ENCODE measurements at places on chromosomes 7 and 10.

GRCh38 chr10:8149991-8150390 is 95.5 kb downstream of the GATA3 start:
- no peak for DNase-seq

- no peak for DNase-seq
These were observed 13.3 kb downstream of the DIP2C start for GRCh38 chr10:676178-676577.

DNA sequence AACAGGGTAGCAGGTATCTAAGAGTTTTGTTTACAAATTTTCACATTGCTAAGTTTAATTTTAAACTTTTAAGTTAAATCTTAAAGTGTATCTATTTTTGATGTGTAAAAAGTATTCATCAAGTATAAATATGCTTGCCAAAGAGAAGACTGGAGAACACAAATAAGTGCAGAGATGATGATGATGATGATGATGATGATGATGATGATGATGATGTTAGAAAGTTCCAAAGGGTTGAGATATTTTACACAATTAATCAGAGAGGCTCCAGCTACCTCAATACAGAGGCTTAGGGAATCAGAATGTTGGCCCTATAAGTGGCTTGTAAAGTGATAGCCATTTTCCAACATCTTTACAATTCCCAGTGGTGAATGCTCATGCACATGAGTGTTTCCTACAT is 209.0 kb upstream of the NPVF start:
- no peak for DNase-seq

DNA sequence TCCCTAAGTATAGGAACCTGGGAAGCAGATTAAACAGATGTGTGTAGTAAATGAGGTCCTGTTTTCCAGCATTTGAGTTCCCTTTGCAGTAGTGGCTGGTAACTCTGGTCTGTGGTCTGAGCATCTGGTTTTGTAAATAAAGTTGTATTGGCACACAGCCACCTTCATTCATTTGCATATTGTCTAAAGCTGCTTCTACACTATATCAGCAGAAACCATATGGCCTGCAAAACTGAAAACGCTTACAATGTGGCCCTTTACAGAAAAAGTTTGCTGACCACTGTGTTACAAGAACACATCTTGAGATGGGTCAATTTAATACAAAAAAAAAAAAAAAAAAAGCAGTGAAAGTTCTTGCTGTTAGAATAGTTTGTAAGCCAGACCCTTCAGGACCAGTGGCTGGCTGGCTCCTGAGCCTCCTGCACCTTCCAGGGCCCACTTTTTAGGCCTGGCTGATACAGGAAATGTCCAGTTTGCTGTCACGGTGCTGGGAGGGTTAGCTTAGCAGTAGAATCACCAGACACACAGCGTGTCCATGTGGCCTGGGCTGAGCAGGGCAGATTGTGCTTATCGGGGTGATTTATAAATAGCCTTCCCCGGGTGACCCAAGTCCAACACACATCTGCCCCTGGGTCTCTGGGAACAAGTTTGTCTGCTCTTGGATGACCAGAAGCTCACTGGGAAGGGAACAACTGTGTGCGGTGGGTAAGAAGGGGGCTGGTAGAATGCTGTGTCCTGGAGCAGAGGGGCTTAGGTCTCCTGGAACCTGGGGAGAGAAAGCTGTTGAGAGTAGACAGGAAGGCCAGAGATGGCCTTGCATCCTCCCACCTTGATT is 1.4 kb downstream of the C10orf71 start:
- DNase-seq: no peak

DNA sequence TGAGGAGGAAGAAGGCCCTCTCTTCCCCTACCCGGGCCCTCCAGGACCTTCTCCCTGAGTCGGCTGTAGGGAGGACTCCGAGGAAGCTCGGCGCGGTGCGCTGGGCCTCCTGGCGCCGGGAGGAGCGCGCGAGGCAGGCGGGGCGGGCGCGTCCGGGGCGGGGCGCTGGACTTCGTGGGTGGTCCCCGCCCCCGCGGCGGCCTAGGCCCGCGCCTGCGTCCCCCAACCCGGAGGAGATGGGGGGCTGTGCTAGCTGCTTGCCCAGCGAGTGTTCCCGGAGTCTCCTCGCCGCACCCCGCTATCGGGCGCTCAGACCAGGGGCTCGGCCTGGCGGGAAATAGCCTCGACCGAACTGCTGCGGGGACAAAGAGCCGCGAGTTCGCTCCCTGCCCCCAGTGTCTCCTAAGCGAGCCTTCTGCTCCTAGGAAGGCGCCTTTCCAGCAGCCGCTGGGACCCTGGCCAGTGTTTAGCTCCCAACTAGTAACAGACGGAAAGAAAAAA is 19.2 kb upstream of the SMO start:
- DNase-seq: peak; percentile 71
